ENCODE measurements at places on chromosomes 11 and 22.

- DNase-seq = no peak
These were observed 53.0 kb downstream of the DNAJC24 start for GRCh38 chr11:31422703-31423102.

GRCh38 chr11:66116576-66117361 lies 46.7 kb downstream of the PACS1 start:
- peak; percentile 16 for DNase-seq

GRCh38 chr22:38981992-38982927 lies at the start of gene APOBEC3B:
Gene APOBEC3B, plus strand, starts transcription at chr22:38982347. Its CDS starts 107 bp downstream, at chr22:38982454.
- peak; percentile 79 for DNase-seq

- no peak for DNase-seq
These were observed 164.6 kb downstream of the MN1 start for GRCh38 chr22:27636716-27637508.

GRCh38 chr11:96246718-96247552 lies 96.1 kb downstream of the MAML2 start:
- DNase-seq = no peak

- DNase-seq = no peak
These were observed 63.7 kb downstream of the SGSM3 start for GRCh38 chr22:40434106-40434505.

DNA sequence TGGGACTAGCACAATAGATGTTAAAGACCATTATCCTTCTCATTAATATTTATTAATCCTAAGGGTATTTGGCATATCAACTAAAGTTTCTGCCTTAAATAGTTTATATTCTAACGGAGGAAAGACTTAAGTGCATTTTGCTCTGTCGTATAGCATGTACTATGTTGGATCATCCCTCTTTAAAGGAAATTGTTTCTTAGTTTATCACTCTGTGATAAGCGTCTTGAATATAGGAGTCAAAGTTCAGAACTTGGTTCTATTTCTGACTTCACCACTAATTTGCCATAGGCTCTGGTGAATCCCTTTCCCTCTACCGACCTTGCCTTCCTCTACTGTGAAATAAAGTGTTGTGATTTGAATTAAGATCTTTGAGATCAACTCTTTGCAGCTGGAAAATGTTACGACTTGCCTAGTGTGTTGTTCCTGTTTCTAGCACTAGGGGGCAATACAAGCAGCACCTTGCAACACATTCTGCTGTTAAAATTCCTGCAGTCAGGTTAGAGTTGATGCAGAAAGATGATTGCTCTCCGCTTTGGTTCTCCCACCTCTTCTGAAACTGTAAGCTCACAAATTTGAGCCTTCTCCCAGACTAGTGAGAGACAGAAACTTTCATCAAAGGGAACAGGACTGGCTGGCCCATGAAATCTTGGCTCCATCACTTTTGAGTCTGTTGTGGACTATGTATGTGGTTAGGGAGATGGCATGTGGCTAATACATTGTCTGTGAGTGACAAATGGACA lies 27.8 kb upstream of the ZNRF3 start:
- peak; percentile 65 for DNase-seq

- no peak for DNase-seq
These were observed 139.5 kb upstream of the TTC12 start for GRCh38 chr11:113174882-113175281.

DNA sequence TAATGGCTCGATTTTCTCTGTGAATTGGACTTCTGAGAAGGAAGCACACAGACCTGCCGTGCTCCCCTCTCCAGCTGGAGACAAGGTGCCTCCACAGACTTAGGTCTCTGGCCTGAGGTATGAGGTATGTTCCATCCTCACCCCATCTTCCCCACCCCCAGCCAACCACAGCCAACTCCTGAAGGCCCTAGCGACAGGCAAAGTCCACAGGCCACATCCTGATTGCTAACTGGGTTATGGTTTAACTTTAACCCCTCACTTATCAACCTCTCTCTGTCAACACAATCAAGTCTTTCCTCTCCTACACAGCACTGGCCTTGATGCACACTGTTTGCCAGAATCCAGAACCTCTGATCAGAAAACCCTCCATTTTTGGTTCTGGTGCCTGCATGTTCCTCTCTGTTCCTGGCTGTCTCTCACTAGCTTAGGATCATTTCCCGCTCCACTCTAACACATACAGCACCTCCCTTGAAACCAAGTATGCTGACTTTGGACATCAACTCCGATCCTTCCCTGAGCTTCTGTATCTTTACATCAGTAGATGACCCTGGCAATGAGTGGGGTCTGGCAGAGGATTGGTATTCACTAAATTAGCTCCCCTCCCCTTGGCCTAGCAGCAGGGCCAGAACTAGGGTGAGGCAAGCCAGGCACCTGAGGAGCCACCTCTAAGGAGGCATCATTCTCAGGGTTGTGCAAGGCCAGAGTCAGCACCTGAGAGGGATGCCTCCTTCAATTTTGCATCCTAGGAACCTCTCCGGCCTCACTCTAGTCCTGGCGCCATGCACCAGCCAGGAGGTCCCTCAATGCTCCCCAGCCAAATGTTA lies 22.0 kb downstream of the JAML start:
- DNase-seq = peak; percentile 68

DNA sequence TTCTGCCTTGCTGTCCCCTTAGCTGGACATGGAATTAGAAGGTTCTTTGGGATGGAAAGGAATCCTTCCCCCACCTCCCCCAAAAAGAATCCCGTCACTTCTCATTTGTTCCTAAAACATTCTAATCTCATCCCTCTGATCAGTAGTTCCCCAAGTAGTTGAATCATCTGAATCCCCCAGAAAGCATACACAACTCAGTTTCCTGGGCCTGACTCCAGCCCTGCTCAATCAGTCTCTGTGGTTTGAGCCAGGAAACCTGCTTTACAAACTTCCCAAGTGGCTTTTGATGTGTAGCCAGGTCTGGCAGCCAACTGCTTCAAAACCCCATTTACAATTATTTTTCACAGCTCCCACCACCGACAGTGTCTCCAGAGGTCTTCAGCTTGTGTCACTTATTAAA lies 20.2 kb downstream of the C22orf31 start:
- no peak for DNase-seq

DNA sequence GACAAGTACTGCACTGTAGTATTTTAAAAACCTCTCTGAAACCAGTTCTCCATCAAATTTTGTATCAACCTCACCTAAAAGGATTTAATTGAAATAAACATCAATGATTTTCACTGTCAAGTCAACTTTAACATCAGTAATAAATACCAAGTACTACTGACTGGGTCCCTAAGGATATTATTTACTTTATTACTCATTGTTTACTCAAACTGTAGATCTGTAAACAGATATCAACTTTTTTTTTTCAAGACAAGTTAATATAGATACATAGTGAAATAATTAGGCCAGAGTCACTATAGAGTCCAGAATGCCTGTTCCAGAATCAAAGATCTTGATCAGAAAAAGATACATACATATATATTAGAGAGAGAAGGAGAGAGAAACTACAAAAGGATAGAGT lies 1.6 kb downstream of the RNF141 start:
- no peak for DNase-seq

All from CD4-positive, alpha-beta T cell treated with Interleukin-12 subunit alpha and Interleukin-12 subunit beta, for 1 hour (primary cell).